ENCODE measurements at places on chromosomes 7 and 10.

GRCh38 chr7:66950763-66951162 is 29.7 kb downstream of the TMEM248 start:
- DNase-seq, result no peak

- no peak for DNase-seq
Observed at GRCh38 chr7:115125750-115126149, 203.9 kb downstream of the MDFIC start.

GRCh38 chr7:40656349-40656748 is 521.5 kb downstream of the SUGCT start:
- no peak for DNase-seq

- DNase-seq, result no peak
Observed at GRCh38 chr10:89115876-89116627, 91.1 kb downstream of the CH25H start.

DNA sequence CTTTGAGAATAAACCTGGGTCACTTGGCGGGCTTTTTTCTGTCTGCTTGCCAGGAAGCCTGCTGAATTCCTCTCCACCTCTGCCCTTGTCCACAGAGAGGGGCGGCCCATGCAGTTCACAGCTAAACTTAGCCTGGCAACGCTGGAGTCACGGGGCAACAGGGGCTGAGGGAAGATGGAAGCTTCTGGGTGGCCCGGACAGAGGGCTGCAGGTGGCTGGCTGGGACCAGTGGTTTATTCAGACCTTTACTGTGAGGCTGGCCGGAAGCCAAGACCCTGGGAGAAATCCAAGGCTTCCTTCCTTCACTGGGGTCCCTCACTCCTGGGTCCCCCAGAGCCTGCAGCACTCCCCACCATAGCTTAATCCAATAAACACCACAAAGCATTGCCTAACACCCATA is 17.0 kb downstream of the ITPRIP start:
- no peak for DNase-seq

DNA sequence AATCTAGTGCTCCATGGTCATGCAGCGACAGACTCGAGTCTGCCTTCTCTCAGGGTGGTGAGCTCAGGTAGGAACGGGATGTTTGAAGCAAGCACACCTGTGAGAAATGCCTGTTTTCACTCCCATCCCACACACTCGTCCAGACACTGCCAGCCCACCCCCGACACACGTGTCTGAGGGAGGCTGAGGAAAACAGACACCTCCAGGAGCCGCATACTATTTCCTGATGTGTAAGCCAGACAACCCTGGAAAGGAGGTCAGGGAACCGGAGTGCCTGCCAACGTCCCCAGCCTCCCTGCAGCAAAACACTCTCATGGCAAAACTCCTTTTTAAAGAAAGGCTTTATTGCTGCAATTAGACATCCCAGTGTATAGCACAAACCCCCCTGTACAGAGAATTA is 80.2 kb downstream of the ALOX5 start:
- DNase-seq, result no peak

DNA sequence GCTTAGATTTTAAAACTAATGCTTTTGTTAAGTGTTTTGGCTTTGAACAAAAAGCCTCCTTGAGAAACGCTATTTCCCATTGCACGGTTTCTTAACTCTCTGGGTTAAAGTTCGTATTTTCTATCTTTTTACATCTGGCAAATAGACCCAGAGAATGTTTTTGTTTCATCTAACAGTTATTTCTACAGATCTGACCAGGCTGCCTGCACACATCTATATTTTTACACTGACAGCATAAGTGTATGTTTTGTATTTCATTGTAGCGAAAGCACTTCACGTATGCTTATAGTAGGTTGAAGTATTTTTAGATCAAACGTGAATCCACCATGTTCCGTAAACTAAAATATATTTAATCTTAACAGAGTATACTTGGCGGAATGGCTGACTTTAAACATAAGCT is 477.3 kb downstream of the SDK1 start:
- DNase-seq, result no peak

GRCh38 chr7:11335947-11336346 is 362.3 kb downstream of the PHF14 start:
- no peak for DNase-seq

DNA sequence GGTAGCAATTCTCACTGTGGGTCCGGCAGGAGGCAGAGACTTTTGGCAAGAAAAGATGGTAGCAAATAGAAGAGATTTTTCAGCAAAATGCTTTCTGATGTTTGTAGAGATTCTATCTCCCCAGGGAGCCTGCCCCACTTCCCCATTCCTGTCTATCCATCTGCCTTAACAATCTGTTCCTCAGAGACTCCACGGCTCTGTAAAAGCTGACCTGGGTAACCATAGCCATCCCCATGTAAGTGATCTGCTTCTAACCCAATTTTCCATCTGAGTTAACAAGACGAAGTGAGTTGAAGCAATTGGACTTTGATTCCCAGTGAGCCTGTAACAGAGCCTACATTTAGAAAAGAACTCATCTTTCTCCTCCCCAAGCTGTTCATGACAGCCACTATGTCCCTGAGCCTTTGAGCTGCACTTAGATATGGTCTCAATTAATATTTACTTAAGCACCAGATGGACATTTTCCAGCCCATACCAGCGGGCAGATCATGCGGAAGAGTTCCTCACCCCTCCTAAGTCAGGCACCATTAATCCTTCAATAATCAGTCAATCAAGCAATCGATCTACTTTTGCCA is 896.1 kb downstream of the CCSER2 start:
- DNase-seq, result no peak

Measured in cortex of kidney (tissue), 1 donor.